Stimulated activated effector memory CD8-positive, alpha-beta T cell treated with anti-CD3 and anti-CD28 coated beads, Interleukin-12 subunit alpha, Interleukin-12 subunit beta, amount 100 ng/mL, for 72 hours (primary cell): ENCODE measurements at places on chromosomes 2 and 18.

GRCh38 chr2:8976442-8977259, 26.8 kb downstream of the MBOAT2 start:
- no peak for DNase-seq

DNA sequence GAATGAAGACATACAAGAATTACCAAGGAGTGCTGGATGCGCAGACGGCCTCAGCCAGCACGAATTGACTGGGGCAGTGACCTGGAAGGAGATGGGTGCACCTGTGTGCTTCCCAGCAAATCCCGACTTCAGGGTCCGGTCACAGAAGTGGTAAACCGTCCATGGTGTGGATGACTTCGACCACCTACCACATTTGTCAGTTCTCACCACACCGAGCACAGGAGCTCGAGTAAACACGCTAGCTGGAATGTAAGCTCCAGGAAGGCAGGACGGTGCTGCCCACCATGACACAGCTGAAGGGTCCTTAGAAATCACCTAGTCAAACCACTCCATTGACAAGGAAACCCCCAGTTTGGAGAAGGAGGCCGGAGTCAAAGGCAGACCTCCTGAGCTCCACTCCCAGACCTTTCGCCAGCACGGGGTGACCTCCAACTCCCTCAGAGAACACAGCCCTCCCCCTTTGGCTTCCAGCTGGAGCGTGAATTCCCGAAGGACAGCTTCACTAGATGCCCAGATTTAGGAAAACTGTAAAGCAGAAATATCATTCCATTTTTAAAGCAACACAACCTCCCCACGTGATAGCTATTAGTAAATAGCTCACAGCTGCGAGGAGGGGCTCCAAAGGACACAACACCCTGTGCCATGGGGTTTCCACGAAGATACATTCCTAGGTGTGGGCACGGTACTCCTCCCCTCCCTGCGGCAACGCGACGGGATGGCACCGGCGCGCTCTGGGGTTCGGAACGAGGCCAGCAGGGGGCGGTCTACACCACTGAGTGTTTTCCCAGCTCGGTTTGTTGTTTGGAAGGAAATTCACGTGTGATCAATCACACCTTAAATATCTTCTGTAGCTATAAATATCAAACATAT, 34.1 kb upstream of the GNAL start:
- DNase-seq, result peak; percentile 68

- peak; percentile 26 for DNase-seq
Observed at GRCh38 chr18:75208155-75208835, 644 bp downstream of the PTGR3 start.

DNA sequence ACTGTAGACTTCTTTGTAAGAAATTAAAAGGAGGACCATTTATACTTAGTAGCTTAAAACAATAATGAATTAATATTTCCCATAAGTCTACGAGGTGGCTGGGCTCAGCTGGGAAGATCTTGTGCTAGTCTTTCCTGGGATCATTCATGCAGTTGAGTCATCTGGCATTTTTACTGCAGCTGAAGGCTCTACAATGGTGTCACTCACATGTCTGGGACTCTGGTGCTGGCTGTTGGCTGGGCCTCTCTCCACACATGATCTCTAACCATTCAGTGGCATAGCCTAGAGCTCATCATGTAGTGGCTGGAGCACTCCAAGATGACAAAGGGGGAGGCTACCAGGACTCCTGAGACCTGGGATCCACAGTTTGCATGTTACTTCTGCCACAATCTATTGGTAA, 35.5 kb downstream of the CLASP1 start:
- DNase-seq, result no peak

GRCh38 chr2:236217926-236218325, 46.3 kb downstream of the ASB18 start:
- DNase-seq, result no peak

DNA sequence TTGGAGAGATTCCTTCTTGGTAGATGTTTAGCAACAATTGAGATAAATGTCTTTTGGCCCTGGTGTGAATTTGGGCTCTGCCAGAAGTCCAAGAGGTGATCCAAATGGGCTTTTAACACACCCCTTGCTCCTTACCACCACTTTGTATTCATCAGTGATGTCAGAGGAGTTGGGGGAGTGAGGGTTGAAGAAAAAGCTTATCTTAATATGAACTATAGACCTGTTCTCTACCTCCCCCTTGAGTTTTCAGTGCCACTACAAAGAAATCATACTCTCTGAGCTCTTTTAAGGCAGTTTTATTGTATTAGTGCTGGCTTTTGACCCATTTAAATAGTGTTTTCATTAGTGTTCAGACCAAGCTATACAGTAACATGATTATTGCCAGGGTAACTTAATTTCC, 229.1 kb downstream of the PHLPP1 start:
- no peak for DNase-seq

- DNase-seq, result no peak
Observed at GRCh38 chr2:75287624-75288316, 88.5 kb upstream of the TACR1 start.

DNA sequence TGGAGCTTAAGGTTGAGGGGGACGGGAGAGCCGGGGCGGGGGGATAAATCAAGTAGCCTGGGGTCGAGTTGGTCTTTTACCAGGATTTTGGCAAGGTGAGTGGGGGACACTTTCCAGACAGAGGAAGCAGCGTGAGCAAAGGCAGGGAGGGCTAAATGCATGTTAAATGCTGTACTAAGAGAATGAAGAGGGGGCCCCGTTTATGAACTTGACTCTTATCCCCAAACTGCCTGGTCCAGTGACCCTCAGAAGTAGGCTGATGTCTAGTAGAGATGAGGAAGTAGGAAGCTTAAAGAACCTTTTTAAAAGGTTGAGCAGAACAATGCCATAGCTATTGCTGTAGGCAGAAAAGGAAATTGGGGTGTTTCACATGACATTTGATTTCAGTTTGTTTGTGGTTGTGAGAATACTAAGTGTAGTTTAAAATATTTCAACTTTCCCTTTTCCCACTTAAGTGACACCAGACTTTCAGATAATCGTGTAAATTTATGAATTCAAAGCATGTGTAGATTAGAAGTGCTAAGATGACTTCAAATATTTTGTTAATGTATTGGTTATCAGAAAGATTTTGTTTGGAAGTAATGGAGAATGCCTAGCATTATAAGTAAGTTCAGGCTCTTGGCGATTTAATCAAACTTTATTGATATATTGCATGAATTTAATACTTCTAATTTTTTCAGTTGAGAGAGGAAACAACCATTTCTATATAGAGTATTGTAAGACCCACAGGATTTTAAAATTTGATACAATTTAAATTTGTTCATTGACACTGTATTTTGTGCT, 1.8 kb downstream of the REL start:
- peak; percentile 65 for DNase-seq

DNA sequence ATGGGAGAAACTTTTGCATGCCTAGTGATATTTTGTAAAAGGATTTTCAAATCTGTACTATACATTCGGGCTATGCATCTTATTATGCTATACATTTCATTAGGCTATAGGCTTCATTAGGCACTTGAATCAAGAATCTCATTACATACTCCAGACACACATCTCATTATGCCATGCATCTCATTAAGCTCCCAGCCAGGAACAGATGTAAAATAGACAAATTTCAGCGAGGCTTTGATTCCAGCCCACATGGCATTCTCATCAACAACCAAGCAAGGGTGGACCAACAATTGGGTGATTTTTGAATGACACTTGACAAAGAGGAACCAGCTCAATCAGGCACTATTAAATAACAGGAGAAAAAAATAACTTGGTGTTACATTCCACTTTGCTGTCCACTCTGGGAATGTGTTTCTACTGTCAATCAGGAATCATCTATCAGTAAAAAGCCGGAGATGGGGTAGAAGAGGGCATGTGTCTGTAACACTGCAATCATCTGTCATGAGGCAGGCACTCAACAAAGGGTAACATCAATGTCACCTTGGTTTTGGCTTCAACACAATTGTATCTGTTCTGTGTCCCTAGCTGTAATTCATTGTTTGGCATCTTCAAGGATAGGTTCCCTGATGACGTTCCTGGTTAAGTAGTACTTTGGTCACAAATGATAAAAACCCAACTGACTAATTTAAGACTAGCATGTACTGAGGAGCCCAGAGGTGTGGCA, 498.6 kb downstream of the EPHA4 start:
- no peak for DNase-seq

DNA sequence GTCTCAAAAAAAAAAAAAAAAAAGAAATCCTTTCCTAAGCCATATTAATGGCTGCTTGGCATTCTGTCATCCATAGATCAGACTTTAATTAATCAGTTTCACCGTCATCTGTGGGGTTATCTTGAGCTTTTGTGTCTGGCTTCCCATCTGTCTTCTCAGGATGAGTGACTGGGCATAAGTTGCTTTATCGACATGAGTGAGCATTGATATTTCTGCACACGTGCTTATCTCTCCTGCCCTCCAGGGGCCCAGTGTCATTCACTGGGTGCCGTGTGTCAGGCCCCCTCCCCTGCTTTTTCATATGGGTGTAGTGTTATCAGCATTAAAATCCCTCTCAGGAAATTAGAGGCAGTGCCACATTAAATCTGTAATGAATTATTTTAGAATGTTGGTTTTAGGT, 65.6 kb downstream of the SH3BP4 start:
- no peak for DNase-seq

GRCh38 chr2:240985881-240986786, 12.3 kb upstream of the SNED1 start:
- no peak for DNase-seq

DNA sequence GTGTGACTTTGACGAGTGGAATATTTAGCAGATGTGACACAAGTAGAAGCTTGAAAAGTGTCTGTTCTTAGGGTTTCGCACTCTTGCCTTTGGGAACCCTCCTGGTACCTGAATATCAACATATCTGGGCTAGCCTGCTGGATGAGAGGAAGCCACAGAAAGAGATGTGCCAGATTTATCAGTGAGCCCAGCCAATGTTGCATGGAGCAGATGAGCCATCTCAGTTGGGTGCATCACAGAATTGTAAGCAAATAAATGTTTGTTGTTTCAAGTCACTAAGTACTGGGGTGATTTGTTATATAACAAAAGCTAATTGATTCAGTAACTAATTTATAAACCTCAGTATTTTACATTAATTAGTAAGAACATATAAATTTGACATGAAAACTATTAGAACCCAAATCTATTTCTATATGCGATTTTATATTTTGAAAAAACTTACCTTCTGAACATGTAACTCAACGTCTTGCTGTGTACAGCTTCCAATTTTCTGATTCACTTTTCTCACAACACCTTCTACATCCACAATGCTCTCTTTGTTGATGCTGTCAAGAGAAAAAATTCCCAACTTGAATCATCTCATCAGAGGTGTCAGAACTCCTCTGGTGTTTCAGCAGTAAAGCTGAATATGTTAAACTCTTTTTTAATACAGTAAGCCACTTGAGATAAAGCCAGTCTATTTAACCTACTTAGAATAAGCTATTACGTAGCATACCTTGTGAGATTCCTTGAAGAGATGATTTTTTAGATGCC, 42.3 kb downstream of the DARS1 start:
- no peak for DNase-seq

DNA sequence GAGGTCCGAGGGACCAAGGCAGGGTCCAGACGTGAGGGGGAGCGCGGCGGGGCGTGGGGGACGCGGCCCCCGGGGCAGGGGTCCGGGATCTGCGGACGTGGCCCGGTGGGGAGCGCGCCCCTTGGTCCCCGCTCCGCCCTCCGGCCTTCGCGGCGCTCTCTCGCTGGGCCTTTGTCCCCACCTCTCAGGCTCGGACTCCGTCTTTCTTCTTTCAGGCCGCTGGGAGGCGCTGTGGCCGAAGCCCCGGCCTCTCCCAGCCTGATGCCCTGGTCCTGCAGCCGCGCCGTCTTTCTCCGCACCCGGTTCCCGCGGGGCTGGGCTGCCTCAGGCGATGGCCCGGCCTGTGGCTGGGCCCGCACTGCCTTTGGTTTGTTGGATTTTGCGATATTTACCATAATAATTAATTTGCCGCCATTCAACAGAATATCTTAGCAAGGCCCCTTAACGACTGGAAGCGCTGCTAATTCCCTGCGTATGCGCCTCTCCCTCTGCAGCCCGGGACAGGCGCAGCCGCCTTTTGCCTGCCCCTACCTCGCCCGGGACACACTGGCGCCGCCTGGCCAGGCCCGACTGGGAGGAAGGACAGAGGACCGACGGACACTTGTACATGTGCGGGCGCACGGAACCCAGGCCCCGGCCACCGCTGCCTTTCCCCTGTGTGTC, 10.8 kb downstream of the SIX3 start:
- no peak for DNase-seq
